ENCODE measurements at places on chromosomes 16 and 17.

- no peak for DNase-seq
These were observed 6.5 kb downstream of the TMEM204 start for GRCh38 chr16:1539720-1540555.

- DNase-seq = no peak
These were observed 7.2 kb upstream of the LIMD2 start for GRCh38 chr17:63707151-63707550.

DNA sequence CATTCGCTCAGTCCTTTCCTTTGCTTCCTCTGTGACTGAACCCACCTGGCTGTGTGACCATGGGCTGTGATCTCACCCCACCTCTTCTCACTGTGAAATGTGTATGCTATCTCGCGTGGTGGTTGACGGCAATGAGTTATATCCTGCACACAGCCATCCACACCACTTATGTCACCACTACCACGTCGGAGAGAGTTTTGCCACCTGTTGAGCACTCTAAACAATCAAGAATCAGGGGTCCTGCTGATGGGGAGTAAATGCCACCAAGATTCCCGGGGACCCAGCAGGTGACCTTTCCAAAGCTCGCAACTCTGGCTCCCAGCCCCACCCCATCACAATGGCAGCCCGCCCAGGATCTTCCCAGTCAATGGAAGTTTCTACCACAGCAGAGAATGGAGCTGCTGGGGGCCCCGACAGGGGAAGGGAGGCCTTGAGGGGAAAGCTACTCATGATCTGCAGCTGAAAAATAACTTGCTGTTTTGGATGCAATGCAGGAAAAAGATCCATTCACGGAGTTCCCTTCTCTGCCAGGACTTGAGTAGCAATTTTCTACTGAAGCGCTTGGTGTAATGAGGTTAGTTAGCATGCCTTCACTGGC lies 26.2 kb upstream of the RCVRN start:
- no peak for DNase-seq

- no peak for DNase-seq
These were observed 91.5 kb downstream of the SNX11 start for GRCh38 chr17:48198950-48199541.
